ENCODE measurements at places on chromosomes 5 and 9.

DNA sequence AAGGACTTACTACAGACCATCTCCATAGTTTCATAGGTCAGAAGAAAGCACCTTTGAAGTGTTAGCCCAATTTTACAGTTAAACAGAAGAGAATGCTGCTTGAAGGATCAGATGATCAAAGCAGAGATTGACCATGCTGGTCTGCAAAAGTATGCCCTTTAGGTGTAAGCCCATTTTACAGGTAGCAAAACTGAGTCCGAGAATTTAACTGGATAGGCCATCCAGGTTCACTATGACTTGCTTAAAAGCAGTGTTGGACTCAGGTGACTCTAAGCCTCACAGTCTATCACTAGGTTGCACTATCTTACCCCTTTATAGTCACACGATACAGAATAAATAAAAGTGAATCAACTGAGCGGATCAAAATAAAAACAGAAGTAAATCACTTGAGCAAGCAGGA lies 212.7 kb downstream of the DCP2 start:
- DNase-seq, result no peak

GRCh38 chr5:131096774-131097710 lies 68.0 kb downstream of the HINT1 start:
- no peak for DNase-seq

DNA sequence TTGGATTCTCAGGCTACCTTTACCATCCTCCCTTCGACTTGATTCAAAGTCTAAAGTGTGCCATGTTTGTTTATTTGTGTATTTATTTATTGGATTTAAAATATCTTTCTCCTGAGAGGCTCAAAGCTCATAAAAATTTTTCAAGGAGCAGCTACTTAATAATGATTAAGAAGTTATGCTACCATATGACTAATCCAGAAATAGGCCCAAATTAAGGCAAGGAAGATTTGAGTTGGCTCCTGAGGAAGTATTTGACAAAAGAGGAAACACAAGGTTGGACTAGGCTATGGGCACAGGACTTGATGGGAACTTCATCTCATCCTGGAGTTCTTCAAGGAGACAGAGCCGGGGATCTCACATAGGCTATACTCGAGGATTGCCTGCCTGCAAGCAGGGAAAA lies 22.4 kb upstream of the PPP2CA start:
- DNase-seq, result no peak

GRCh38 chr9:6975198-6975597 lies 217.4 kb downstream of the KDM4C start:
- DNase-seq, result no peak

GRCh38 chr9:124590889-124591641 lies 83.9 kb upstream of the NR5A1 start:
- DNase-seq, result no peak

- DNase-seq, result no peak
These were observed 65.7 kb downstream of the DENND1A start for GRCh38 chr9:123864251-123864650.

DNA sequence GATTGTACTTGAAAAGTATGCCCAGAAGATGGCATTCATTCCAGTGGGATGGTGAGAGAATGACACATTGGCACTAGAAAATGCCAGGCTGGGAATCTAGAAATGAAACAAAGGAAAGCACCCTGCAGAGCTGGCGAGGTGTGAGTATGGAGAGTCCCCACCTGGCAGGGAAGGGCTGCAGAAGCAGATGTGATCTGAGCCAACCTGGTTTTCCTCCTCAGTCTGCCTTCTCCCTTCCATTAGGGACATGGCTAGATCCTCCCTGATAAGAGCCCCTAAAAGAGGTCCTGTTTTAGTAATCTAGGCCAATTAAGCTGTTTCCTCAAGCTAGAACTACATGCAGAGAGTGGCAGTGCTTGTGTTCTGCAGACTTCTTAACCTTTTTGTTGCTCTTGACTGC lies 24.7 kb upstream of the TNFSF15 start:
- no peak for DNase-seq

DNA sequence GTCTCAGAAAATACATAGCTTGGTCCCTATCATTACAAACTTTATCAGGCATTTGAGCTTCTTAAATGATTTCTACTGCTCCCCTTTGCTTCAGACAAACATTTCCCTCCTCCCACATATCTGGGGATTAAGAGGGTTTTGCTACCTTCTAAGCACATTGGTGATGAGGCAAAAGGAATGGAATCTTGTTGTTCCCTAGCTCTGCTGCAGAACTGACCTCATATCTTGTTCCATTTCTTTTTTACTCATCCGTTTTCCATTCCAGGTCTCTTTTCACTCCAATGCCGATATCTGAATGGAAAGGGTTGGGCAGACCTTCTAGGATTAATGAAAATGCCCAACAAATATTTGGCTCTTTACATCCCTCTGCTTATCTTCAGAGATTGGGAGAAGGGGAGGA lies 444.6 kb downstream of the ZNF608 start:
- DNase-seq, result no peak

DNA sequence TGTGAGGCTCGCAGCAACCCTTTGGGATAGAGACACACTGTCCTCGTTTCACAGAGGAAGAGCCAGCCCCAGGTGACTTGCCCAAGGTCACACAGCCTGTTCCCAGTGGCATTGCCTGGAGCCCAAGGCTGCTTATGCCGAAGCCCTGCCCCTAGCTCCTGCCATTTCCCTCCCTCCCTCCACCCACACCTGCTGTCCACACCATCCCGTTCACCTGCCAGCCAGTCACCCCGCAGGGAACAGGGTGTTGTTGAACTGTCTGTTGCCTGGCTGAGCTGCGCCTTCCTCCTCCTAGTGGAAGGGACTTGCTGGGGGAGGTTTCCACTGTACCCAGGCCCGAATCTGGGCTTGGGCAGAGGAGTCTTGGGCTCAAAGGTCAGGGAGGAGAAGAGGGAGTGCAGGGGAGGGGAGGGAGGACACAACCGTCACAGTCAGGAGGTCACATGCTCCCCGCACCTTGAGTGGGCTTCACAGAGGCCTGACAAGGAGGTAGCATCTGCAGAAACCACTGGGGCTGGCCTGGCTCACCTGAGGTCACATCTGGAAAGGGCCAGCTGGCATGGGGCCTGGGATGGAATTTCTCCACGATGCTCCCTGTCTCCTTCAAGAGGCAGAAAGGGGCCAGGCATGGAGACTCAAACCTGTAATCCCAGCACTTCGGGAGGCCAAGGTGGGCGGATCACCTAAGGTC lies 6.3 kb downstream of the TTC16 start:
- no peak for DNase-seq

DNA sequence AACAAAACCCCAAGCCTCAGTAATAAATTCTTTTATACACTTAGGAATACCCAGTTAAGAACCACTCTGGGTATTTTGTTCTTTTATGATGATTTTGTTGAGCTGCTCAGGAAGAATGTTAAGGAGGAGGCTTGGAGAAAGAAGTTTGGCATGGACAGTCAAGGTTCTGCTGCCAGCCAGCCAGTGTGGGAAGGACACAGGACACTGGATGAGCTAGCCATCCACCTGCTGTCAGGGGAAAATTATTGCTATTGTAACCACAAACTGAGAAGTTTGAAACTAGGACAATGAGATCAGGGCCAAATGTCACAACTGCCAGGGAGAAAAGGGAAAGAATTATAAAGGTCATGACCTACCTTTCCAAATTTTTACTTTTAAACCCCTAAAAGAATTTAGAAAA lies 25.9 kb upstream of the ADAMTSL1 start:
- no peak for DNase-seq

GRCh38 chr9:135242049-135242396 lies 154.6 kb downstream of the OLFM1 start:
- DNase-seq, result no peak

DNA sequence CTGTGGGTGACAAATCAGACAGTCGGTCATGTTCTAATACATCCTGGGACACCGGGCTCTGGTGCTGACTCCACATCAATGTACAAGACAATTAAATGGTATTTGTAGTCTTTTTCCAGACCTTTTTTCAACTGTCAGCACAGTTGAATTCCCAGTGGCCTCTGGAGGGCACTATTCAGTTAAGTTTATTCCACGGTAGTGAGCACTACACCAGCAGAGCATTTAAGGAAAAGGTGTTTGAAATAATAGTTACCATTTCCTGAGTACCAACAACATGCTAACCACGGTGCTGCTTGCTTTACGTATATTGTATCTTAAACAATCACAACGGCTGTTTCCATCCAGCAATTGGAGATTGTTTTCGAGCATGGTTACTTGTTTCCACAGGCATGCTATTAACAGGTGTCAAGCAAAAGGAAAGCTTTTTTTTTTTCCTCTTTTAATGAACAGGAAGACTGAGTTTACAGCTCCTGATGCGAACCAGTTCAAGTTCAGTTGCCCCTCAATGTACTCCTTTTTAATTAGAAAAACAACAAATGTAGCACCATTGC lies 186.7 kb downstream of the PDZD2 start:
- DNase-seq, result peak; percentile 57

- DNase-seq, result no peak
These were observed 379.2 kb downstream of the ACTL7B start for GRCh38 chr9:108476574-108476973.

- no peak for DNase-seq
These were observed 47.6 kb upstream of the EGFL7 start for GRCh38 chr9:136614967-136615623.

GRCh38 chr5:122064992-122065391 lies 13.1 kb downstream of the LOX start:
- DNase-seq, result no peak

GRCh38 chr9:68780380-68780712 lies 75.3 kb downstream of the PIP5K1B start:
- DNase-seq, result no peak

DNA sequence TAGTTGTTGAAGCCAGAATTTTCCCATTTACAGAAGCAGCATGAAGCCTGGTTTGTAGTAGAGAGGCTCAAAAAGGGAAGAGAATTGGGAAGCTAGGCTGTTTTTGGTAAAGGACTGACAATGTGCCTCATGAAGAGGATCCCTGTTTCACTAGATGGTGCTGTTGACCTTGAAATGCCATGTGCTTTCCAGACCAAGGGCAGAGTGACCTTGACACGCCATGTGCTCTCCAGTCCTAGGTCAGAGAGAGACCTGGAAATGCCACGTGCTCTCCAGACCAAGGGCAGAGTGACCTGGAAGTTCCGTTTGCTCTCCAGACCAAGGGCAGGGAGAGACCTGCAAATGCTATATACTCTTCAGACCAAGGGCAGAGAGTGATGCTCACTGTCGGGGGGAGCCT lies 32.0 kb downstream of the UNC13B start:
- no peak for DNase-seq

DNA sequence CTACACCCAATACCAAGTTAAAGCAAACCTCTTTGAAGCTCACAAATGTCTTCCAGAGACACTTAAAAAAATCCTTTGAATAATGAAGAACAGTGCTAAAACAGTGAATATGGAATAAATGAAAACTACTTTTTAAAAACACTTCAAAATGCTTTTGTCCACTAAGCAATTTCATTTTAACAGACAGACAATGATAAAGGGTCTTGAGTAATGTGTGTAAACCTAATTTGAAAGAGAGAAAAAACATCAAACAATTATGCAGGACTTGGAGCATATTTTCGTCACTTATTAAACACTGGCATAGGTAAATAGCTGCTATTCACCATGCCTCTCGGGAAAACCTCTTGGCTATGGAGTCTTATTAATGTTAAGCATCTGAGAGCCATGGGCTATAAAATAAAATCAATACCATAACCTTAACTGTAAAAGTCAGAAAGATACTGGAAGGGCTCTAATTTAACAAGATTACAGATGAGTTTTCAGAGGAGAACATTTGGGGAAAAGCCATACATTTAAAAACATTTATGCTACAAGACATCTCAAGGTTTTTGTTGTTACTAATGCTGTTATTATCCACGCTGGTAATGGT lies 177.8 kb downstream of the NFIB start:
- DNase-seq, result no peak

- DNase-seq, result no peak
These were observed 57.4 kb downstream of the TMEM38B start for GRCh38 chr9:105751761-105752160.

Measured in HEK293T (cell line).